Activated naive CD4-positive, alpha-beta T cell (primary cell): ENCODE measurements at places on chromosomes 11 and 22.

GRCh38 chr11:35671396-35672127 is 9.0 kb downstream of the TRIM44 start:
- no peak for DNase-seq

DNA sequence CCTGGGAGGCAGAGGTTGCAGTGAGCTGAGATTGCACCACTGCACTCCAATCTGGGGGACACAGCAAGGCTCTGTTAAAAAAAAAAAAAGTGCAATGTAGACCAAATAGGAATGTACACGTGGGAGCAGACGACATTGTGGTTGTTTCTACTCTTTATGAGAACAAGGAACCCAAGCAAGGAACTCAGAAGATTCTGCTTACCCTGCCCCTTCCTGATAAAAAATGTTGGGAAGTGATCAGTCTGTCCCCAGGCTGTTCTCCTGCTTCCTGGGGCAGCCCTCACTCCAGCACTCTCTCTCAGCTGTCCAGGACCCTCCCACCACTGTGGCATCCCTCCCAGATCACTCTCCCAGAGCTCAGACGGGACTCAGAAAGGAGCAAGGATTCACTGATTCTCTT is 31.8 kb downstream of the SLCO2B1 start:
- DNase-seq: no peak

- no peak for DNase-seq
Observed at GRCh38 chr11:125079151-125079877, 16.2 kb downstream of the SLC37A2 start.

GRCh38 chr22:48539261-48539660 is 1288.4 kb downstream of the BRD1 start:
- no peak for DNase-seq

GRCh38 chr11:78039919-78040671 is 17.0 kb upstream of the KCTD14 start:
- DNase-seq: no peak

DNA sequence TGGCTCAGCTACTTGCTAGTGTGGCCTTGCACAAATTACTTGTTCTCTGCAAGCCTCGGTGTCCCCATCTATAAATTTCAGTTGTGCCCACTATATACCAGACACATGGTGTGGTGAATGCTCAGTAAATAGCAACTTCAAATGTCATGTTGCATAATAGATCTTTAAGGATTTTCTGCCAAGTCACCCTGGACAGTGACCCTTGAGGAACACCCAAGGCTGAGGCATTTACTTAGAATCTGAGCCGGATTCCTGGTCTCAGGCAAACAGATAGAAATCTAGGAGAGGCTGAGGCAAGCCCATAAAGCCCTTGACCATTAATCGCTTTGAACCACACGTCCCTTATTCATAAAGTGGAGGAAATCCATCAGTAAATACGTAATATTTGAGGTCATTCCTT is 9.7 kb downstream of the TEAD1 start:
- no peak for DNase-seq

DNA sequence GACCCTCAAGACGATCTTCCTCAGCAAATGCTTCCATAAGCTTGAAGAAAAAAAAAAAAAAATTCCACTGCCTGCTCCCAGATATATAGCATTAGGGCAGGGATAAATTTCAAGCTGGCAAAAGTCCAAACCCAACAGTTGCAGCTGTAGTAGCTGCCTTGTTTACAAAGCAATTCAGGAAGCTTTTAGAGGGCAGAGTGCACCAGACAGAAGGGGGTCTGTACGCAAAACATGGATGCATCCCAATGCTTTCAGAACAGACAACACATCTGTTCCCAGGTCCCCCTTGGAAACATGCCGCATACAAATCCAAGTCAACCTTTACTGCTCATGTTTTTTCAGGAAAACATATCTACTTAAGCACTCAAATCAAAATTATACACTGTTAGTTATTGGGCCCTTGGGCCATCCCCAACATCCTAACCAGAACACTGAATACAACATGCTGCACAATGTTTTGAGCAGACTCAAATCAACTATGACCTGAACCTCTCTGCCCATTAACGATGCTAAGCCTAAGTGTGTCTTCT is 94.5 kb downstream of the CADM1 start:
- no peak for DNase-seq

DNA sequence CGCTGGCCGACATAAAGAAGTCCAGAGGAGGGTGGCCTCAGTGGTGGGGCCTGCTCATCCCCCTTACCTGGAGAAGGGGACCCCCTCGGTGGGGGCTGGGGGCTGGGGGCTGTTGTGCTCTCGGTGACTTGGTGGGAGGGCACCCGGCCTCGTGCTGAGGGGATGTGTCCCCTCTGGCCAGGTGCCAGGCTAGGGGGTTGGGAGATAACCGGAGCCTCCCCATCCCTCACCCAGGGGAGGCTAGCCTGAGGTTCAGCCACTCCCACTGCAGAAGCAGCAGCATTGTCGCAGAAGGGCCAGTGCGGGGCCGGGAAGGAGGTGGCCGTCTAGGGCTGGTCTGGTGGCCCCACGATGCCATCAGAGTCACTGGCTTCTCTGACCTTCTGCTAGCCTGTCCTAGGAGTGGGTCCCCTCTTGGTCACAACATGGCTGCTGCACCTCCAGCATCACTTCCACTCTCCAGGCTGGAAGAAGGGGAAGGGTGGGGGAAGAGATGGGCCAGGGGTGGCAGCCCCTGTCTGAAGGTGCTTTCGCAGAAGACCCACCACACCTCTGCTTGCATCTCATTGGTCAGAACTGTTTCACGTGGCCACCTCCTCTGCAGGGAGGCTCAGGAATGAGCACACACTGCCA is 44.2 kb upstream of the FADD start:
- DNase-seq: no peak

- no peak for DNase-seq
Observed at GRCh38 chr11:96036863-96037262, 113.0 kb upstream of the MTMR2 start.

DNA sequence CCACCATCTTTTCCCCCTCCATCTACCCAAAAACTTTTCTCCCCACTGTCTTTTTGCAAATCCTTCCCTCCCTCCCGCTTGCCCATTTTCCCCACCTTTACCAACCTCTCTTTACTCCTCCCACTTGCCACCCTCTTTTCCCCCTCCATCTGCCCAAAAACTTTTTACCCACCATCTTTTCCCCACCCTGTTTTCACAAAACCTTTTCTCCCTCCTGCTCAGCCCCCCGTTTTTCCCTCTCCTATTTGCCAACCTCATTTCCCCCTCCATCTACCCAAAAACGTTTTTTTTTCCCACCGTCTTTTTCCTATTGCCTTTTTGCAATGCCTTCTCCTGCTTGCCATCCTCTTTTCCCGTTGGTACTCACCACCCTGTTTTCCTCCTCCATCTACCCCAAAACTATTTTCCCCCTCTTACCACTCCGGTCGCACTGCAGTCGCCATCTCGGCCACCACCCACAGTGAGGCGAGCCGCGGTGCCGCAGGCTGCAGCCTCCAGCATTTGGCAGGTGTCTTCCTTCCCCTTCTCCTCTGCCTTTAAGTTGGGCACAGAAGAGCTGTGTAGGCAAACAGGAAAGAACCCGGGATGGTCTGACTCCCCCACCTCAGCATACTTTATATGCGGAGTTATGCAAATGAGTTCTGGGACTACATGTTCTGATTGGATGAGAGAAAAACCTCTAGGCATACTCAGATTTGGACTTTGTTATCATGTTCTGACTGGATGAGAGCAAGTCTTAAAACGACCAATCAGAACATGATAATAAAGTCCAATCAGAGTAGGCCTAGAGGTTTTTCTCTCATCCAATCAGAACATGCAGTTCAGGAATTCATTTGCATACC is 121.2 kb upstream of the VPREB1 start:
- DNase-seq: no peak

GRCh38 chr11:134655189-134655989 is 243.3 kb upstream of the B3GAT1 start:
- no peak for DNase-seq

GRCh38 chr22:44620129-44620840 is 81.7 kb upstream of the PRR5 start:
- DNase-seq: no peak

GRCh38 chr22:30919973-30920372 is 48.6 kb downstream of the MORC2 start:
- no peak for DNase-seq

DNA sequence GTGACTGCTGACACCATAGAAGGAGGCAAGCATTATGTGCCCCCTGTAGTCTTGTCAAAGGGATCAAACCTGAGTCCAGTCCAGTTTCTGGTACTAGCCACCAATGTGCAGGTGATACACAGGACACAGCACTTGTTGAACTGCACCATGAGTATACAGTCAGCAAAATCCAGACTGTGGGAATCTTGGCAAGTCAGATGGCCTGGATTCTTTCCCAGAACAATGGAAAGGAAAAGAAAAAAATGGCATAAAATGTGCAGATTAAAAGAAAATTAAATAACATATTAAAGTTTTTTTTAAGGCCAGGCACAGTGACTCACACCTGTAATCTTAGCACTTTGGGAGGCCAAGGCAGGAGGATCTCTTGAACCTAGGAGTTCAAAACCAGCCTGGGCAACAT is 16.8 kb downstream of the CRY2 start:
- no peak for DNase-seq

DNA sequence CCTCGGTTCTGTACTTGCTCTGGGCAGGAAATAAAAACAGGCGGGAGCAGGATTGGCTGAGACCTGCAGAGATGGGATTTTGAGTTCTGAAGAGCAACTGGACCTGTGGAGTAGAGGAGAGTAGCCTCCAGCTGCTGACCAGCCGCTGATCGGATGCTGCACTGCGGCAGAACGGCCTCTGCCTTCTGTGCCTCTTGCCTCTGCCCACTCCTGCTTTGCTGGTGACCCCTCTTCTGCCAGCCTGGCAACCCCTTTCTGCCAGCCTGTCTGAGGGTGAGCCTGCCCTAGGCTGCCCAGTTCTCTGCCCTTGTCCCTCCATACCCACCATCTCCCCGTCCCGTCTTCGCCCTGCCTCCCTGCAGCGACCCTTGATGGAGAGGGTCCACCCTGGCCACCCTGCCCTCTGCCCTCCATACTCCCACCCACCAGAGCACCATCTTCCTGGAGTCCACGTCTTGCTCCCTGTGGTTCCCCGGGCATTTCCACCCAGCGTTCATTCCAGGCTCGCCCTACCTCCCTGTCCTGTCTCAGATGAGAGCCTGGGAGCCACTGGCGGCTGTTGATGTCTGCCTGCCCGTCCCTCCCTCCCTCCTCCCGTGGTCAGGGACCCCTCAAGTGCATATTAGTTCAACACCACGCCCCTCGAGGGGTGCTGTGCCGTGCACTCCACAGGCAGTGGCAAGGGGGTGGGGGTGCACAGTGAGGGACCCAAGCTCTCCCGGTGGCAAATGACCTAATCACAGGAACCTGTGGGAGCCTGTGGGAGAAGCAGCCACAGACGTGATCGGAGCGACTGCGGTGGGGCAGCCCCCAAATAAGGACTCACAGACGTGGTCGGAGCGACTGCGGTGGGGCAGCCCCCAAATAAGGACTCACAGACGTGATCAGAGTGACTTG is 863.3 kb downstream of the TBC1D22A start:
- DNase-seq: no peak

GRCh38 chr11:2207212-2207611 is 35.6 kb upstream of the TH start:
- no peak for DNase-seq

- no peak for DNase-seq
Observed at GRCh38 chr11:61357233-61357893, 4.3 kb downstream of the CYB561A3 start.

GRCh38 chr22:50527921-50528681 is 1.7 kb downstream of the TYMP start:
- DNase-seq: no peak

DNA sequence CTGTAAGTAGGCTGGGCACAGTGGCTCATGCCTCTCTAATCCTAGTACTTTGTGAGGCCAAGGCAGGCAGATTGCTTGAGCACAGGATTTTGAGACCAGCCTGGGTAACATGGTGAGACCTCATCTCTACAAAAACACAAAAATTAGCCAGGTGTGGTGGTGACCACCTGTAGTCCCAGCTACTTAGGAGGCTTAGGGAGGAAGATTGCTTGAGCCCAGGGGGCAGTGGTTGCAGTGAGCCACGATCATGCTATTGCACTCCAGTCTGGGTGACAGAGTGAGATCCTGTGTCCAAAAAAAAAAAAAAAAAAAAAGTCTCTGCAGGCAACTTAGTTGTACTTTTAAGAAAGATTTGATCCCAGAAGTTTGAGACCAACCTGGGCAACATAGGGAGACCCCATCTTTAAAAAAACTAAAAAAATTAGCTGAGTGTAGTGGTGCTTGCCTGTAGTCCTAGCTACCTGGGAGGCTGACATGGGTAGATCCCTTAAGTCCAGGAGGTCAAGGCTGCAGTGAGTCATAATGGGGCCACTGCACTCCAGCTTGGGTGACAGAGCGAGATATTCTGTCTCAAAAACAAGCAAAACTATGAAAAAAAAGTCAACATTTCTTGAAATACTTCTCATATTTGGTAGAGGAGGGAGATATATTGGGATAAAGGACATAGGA is 10.5 kb downstream of the ATM start:
- DNase-seq: no peak

DNA sequence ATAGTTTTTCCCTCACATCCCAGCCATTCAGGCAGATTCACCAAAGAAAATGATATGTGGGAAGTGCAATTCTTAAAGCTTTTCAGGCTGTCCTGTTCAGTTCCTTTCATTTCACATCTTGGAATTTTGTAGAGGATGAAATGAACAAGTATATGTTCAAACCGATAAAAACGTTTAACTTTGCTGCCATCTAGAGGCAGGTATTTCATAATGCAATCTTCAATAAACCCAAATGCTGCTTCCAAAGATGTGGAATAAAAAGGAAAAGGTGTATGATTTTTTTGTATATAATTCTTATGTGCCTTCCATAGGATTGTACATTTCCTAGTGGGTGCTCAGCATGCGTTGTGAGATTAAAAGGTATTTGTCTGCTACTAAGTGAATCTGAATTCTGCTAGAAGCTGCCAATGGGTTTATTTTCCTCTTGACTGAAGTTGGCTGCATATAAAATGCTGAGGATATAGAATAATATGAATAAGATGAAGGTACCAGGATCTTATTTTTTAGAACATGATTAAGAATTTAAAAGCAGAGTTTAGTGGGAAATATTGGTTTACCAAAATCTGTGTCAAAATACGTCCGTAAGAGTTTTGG is 199.3 kb downstream of the PGR start:
- DNase-seq: no peak

DNA sequence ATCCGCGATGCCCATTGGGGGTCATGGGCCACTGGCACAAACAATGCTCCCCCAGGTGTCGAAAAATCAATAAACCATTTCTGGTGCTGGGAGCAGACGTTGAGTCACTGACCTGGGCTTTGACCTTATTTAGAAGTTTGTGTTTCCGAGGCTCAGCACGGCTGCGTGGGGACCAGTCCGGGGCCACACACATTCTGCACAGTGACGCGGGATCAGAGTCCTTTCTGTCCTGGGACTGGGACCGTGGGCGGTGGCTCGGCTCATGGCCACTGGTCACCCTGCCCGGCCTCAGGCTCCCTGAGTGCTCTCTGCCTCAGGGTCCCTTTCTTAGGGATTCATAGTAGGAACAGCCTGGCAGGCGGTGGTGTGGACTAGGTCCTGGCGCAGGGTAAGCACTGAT is 1266.0 kb downstream of the BRD1 start:
- no peak for DNase-seq

GRCh38 chr11:35611741-35612140 is 6.5 kb upstream of the FJX1 start:
- DNase-seq: no peak

GRCh38 chr11:120336641-120337354 is 585 bp downstream of the ARHGEF12 start:
- no peak for DNase-seq
